Stimulated activated CD8-positive, alpha-beta memory T cell treated with anti-CD3 and anti-CD28 coated beads, Interleukin-7, amount 100 ng/mL, for 1 hour (primary cell): ENCODE measurements at places on chromosomes 4 and X.

DNA sequence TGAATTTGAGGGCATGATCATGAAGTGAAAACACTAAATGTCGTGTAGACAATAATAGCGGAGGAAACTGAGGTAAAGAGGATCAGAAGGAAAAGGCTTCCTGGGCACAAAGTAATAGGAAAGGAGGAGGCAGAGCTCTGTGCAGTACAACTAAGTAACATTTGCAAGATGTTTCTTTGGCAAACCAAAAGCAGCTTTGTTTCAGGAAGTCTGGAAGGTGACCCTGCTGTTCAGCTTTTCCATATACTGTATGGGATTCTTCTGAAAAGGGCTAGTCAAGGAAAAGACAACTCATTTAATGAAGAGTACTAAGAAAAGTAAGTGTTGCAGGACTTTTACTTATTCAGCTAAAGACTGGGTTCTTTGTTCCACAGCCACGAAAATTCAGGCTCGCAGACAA, 463.1 kb downstream of the PCDH7 start:
- no peak for DNase-seq

- no peak for DNase-seq
Observed at GRCh38 chr4:109999585-109999912, 86.9 kb downstream of the EGF start.

DNA sequence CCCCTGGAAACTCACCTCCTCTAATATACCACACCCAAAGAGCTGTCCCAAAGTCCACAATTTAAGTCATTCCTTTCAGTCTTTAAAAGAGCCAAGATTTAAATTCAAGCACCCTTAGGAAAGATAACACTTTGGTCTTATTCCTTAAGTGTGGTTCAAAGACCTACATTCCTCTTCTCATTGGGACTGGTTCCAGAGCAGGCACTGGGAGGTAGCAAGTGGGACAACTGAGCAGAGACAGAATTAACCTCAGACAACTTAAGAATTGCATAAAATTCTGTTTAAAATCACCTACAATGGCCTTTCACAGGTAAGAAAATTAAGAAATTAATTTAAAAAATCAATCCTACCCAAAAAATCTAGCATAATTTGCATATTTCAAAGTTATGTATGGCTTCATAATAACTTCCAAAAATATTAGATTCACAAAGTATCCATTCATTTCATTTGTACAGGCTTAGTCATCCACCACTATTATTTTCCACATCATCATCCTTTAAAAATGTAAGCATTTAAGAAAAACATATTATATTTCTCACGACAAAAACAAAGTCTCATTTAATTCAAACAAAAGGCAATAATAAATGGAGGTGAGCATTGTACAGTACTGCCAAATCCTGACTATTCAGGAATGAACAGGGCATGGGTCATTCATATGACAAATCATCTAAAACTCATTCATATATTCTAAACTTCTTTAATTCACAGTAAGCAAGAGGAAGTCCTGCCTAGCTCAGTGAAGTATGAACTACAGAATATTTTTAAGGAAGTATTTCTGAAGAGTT, 13.6 kb downstream of the PRSS12 start:
- no peak for DNase-seq

- DNase-seq = no peak
Observed at GRCh38 chrX:130704053-130705038, 198.7 kb downstream of the ENOX2 start.

GRCh38 chrX:42754603-42755002, 23.4 kb downstream of the PPP1R2C start:
- no peak for DNase-seq

DNA sequence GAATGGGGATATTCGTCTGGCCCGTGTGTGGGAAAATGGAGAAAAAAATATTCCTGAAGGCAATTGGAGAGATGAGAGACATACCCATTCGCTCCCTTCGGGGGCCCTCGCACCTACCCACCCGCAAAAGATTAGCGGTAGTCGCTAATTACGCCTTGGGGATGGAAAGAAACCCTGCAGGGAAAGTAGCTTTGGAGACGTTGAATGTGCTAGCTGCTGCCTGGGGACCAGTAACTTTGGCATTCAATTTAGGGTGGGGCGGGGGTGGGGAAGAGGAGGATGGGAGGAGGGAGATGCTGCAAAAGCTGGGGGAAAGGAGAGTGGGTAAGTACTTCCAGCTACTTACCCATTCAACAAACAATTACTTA, 407 bp upstream of the ZC4H2 start:
- DNase-seq = no peak

DNA sequence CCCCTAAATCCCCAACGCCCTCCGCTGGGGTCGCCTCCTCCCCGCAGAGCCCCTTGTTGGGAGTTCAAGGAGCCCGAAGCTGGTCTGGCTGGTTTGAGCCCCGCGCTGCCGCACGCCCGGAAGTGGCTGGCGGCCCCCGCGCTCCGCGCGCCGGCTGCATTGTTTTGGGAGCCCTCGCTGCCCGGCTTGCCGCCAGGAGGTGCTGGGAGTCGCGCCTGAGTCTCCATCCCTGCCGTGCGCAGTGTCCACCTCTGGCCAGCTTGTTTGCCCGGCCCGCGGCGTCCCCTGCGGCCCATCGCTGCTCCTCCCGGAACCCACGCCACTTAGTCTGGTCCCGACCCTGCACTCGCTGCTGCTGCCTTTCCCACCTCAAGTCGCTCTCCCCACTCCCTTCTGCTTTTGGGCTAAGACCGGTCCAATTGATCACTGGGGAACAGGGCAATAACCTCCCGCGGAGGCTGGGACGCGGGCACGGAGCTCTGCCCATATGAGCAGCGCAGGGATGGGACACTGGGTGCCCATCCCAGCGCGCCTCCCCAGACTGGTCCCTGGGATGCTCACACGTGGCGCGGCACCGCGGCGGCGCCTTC, 2.2 kb upstream of the SFRP2 start:
- no peak for DNase-seq

GRCh38 chrX:48791063-48791820, 4.9 kb downstream of the GATA1 start:
- DNase-seq = no peak

GRCh38 chr4:36870121-36870520, 374.4 kb upstream of the NWD2 start:
- DNase-seq = no peak

- no peak for DNase-seq
Observed at GRCh38 chrX:74781507-74782034, 143.7 kb downstream of the NEXMIF start.

DNA sequence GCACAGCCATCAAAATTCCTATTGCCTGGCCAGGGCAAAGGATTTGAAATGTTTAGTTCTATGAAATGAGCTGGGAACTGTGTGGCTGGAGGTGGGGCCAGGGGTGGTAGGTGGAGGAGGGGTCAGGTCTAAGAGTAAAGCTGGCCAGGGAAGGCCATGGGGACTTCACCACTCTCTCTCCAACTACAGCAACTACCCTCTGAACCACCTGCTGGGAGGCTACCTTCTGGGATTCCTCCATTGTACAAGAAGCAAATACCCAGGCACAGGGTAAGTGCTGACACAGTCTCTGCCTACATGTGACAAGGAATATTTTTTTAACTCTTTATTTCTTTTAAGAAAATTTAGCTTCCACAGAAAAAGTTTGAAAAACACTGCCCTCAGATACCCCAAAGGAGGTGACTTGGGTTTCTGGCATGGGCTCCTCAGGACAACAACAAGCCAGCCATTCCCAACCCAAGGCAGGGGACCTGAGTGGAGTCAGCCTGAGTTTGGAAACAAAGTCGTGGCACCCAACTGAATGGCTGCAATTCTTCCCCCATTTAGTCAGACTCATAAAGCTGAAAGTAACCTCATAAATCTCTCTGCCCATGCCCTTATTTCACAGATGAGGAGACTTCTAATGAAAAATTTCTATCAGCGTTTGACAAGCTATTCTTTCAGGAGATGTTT, 593.8 kb upstream of the DIPK2B start:
- DNase-seq = no peak

GRCh38 chr4:150381609-150382008, 200.3 kb upstream of the MAB21L2 start:
- DNase-seq = no peak

GRCh38 chrX:12210196-12210815, 72.0 kb downstream of the FRMPD4 start:
- no peak for DNase-seq

DNA sequence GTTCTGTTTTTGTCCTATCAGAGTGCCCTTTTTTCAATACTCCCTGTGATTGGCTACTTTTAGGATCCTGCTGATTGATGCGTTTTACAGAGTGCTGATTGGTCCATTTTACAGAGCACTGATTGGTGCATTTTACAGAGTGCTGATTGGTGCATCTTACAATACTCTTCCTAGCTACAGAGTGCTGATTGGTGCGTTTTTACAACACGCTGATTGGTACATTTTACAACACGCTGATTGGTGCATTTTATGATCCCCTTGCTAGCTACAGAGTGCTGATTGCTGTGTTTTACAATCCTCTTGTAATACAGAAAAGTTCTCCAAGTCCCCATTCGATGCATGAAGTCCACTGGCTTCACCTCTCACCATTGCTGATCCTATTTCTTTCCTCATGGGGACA, 176.8 kb downstream of the GC start:
- no peak for DNase-seq

GRCh38 chrX:20594985-20595384, 328.3 kb upstream of the RPS6KA3 start:
- DNase-seq = no peak
